ENCODE measurements at places on chromosomes 5 and 9.

DNA sequence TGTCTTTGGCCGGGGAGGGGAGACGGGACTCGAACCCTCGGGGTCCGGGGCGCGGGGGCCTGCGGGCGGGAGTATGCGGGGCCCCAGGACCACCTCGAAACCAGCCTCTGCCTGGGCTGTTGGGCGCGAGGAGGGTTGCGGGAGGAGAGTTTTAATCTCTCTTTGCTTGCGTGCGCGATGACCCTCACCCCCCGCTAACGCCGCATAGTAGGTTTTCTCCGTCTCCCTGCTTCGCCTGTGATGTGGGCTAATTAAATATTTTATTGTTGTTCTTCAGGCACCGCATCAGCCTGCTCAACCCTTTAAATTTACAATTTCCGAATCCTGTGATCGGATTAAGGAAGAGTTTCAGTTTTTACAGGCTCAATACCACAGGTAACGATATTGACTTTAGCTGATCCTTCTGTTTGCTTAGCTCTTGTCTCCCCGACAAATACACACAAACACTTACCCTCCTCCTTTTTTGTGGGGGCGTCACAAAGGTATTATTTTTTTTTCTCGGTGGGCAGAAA lies 1.7 kb downstream of the TLE4 start:
- DNase-seq, result no peak

GRCh38 chr5:55393501-55394175 lies 85.8 kb downstream of the MTREX start:
- no peak for DNase-seq

DNA sequence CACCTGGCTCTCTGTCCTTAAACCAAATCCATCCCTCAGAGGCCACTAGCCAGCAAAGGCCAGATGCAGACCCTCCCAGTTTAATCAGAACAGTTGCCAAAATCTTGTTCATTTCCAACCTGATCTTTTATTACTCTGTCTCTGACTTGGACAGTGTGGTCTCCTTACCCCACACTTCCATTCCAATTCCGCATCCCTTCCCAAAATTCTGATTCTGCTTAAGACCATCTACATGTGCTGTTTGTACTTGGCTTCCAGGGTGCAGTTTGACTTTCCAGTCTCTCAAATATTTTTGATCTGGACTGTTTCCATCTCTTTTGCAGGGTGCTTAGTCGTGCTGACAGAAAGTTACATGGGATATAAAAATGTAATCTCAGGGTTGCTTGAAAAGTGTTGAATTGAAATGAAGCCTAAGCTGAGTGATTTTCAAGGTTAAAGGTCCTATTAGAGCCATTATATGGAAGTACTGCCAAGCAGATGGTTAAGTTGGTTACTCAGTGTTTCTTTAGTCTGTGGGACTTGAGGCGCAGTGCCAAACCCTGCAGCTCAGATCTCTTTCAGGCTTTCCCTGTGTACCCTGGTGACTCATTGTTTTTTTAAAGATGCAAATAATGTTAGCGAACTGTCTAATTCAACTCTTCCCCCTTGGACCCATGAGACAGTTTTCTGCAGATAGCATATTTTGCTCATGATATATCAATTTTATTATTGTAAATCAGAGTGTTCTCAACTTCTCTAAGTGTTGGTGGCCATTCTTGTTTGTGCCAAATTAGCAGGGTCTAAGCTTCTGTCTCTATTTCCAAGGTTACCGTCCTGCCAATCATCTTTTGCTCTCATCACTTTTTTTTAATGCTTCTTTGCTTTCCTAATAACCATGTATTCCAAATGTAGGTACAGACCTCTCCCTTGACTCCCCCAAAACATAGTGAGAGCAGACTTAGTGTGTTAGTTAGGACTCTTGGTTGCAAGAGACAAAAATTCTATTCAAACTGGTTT lies 18.2 kb upstream of the DCP2 start:
- DNase-seq, result no peak

DNA sequence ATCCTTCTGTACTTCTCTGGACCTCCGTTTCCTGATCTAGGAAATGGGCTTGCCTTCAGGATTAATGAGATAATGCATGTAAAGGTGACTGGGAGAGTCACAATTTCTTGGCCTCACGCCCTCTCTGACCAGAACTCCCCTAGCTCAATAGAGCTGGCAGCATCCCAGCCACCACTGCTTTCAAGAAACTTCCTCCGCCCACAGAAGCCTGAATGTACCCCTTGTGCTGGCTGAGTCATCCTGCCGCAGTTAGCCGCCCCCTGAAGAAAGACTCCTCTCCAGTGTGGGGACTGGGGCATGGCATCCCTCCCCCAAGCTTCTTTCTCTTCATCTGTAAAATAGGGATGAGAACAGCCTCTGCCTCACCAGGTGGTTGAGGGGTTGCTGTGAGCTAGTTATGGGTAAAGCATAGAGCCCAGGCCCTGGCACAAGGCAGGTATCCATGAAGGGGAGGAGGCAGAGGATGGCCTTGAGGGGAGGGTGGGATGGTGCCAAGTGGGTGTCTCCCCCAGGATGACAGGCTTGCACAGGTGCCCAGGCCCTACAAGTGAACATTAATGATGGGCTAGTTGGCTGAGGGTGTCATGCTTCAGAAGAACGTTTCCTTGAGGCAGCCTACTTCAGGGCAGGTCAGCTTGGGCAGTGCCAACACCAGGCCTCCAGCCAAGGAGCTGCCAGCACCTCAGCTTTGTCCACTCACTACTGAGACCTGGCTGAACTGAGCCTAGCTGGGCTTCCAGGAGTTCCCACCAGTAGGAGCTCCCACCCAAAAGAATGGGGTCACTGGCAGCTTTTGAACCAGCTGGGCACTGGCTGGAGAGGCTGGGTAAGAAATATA lies 3.4 kb downstream of the PDLIM4 start:
- no peak for DNase-seq

DNA sequence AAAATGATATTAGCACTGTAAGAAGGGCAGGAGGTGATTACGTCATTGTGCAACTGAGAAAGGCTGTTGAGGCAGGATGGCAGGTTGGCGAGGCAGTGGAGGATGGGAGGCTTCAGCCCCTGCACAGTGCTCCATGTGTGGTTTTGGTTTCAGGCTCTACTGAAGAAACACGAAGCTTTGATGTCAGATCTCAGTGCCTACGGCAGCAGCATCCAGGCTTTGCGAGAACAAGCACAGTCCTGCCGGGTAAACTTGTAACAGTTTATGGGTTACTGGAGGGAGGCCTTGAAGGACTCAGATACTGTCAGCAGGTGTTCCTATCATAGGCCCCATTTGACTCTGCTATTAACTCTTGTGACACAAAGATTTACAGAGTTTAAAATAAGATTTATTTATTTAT lies 35.1 kb downstream of the SPTAN1 start:
- no peak for DNase-seq

- DNase-seq, result no peak
These were observed 24.5 kb upstream of the TOR1B start for GRCh38 chr9:129778469-129778868.

DNA sequence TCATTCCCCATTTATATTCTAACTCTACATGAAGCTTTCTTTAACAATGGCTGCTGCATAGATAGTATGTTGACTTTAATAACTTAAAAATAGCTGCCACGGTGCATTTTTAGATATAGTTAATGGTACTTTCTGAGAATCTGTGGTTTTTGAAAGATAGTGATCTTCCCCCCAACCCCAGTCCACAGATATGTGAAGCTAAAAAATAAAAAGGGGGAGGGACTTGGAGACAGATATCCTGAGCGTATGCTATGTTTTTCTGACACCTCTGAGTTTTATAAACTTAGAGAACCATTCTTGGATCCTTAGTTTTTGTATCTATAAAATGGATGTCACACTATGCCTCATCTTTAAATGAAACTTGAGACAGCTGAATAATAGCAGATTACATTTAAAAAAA lies 120.5 kb downstream of the SNX18 start:
- DNase-seq, result no peak

GRCh38 chr5:176902911-176903664 lies 3.9 kb upstream of the HK3 start:
- no peak for DNase-seq

DNA sequence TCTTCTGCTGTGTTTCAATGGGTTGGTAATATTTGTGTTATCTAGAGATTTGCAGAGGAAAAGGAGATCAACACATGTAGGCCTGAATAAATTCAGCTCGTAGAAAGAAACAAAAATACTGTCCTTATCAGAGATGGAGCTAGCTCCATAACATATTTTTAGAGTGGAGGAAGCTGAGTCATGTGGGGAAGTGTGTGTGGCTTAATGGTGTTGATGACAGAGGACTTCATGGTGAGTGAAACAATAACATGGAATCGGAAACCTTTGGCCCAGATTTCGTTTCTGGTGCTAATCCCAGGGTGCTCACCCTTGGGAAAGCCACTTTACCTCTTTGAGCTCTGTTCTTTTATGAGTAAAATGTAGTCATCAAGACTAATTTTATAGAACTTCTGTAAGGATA lies 825.0 kb downstream of the TLR4 start:
- DNase-seq, result no peak

DNA sequence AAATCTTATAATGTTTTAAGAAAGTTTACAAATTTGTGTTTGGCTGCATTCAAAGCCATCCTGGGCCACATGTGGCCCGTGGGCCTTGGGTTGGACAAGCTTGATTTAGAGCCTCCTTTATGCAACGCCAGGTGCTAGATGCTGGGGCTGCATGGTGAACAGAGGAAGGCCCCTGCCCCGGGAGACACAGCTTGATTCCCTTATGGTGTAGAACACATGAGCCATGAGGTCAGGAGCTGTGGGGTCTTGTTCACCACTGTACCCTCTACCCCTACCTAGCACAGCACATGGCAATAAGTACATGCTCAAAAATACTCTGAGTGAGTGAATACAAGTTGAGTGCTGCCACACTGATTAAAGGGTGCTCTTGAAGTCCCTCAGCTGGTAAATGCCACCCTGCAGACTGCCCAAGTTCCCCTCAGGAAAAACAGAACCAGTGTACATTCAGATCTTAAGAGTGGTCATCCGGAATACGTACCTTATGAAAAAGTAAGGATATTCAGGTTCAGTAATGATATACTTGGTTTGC lies 71.9 kb downstream of the ARRDC3 start:
- no peak for DNase-seq

GRCh38 chr5:139660105-139660922 lies 12.2 kb downstream of the CXXC5 start:
- DNase-seq, result no peak

- no peak for DNase-seq
These were observed 44.5 kb downstream of the SMC5 start for GRCh38 chr9:70303268-70303667.

DNA sequence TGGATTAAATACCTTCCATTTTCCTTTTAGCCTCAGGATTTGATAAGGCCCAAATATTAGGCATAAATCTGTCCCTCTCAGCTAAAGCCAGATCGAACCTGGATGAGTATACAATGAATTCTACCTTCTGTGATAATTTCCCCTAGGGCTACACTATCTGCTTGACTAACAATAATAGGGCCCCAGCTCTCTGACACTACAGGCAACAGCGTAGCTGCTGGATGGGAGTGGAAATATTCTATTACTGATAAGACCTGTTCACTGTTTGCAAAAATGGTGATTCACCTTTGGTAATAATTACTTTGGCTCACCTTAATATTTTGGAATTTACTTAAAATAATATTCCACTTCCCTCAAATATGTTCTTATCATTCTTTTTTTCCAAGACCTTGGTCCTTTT lies 644.2 kb upstream of the SEMA6A start:
- no peak for DNase-seq

DNA sequence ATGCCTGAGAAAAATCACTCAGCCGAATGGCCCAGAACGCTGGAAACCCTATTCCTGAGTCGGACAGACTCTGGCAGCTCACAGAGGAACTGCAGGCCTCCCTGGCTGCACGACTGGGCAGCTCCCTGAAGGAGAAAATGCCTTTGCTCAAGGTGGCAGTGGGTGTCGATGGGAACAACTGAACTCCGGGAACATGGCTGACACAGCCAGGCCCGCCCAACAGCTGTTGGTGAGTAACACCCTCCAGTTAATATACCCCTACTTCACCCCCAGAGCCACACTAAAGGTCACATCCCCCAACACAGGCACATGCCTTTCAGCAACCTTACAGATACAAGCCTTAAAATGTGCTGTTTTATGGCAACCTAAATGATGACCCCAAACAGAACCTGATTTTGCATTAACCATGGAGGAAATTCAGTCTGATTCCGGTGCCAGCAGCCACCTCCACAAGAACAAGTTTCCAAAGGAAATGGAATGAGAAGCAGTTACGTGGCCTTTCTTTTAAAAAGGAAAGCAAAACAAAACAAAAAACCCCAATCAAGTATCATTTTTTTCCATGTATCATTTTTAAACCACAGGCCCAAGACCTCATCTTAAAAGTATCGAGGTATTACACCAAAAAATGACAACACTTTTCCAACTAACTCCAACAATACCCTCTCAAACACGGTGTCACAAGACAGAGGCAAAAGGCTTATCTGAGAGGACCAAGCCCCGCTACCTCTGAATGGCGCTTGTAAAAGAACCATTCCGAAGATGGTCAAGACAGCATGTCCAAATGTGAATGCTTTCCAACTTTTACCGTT lies 3.1 kb downstream of the KLF9 start:
- no peak for DNase-seq

DNA sequence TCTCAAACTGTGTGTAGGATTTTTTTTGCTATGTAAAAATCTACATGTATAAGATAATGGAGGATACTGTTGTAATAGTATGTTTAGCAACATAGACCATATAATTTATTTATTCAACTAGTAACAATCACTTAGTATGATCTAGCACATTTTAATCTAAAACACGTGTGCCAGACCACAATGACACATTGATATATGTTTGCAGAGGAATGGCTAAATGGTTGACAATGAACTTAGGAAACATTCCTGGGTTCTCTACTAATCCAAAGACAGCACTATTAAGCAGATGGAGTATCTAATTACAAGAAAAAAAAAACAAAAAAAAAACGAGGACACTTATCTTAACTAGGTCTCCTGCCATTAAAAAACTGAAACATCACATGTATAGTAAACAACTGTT lies 261.7 kb upstream of the PAPPA start:
- no peak for DNase-seq

- no peak for DNase-seq
These were observed 85.2 kb downstream of the MRPS27 start for GRCh38 chr5:72234868-72235267.

DNA sequence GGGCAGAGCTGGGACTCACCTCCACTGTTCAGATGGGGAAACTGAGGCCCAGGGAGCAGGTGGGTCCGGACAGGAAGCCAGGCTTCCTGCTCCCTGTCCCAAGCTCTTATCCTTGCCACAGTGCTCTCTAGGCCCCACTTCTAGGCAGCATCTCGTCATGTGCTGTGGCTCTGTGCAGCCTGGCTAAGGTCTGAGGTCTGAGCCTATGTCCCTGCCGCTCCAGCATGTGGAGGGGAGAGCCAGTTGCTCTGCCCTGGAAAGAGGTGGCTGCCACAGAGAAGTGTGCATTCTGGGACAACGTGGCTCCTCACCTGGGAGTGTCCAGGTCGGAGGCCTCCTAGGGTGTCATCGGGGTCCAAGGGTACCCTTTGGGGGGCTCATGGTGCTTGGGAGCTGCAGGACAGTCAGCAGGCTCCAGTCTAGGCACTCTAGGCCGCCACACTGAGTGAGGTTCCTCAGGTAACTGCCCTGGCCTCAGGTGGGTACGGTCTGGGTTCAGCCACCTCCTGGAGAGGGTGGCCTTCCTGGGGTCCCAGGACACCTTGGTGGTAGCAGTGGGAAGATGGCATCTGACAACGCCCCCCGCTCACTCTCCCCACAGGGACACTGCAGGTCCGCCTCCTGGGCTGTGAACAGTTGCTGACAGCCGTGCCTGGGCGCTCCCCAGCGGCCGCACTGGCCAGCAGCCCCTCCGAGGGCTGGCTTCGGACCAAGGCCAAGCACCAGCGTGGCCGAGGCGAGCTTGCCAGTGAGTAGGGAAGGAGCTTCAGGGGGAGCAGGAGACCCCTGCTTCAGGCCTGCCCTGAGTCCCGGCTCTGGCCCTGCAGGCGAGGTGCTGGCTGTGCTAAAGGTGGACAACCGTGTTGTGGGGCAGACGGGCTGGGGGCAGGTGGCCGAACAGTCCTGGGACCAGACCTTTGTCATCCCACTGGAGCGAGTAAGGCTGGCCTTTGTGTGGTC lies 10.4 kb downstream of the PKN3 start:
- DNase-seq, result no peak

Measured in activated CD4-positive, CD25-positive, alpha-beta regulatory T cell (primary cell).